ENCODE measurements at places on chromosomes 13 and 19.

GRCh38 chr13:42354241-42355091 lies 82.5 kb downstream of the AKAP11 start:
- no peak for DNase-seq

- peak; percentile 31 for DNase-seq
These were observed 57.2 kb downstream of the CHST8 start for GRCh38 chr19:33678796-33679585.

GRCh38 chr19:53818756-53819155 lies 5.4 kb downstream of the NLRP12 start:
- no peak for DNase-seq

DNA sequence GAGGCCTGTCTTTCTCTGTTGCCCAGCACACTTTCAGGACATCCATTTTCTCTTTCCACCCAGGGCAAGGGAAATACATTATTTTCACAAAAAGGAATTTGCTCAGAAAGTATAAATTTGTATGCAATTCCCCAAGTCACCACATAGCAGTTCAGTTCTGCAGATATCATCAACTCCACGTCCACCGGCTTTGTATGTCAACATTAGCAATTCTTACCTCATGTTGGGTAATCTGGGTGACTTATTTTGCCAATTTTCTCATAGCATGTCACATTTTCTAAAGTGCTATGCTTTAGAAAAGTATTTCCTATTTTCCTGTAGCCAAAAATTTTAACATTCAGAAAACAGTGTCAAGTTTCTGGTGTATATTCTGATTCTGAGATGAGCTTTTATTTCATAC lies 501.8 kb downstream of the EFNB2 start:
- no peak for DNase-seq

Data from upper lobe of right lung (tissue), 1 donor.